ENCODE measurements at places on chromosomes 11 and 22.

- DNase-seq = no peak
Measured at GRCh38 chr22:49787861-49788260, 39.8 kb downstream of the BRD1 start.

GRCh38 chr11:69446108-69446507, 35.4 kb upstream of the LINC01488 start:
- no peak for DNase-seq

DNA sequence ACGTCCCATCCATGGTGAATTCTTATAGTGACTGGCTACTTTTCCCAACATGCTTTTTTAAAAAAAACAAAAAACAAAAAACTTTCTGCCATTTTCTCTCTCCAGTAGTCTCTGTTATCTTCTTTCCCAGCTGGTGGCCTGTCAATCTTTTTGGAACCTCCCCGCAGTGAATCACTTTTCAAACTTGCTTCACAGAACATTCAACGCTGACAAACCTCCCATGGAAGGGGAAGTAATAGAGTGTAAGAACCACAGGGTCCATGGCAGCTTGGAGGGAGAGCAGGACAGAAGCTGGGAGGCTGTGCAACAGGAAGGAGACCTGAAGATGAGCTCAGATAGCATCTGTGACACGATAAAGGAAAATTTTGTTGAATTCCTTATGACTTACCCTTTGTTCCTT, 9.8 kb upstream of the CECR2 start:
- DNase-seq = no peak

DNA sequence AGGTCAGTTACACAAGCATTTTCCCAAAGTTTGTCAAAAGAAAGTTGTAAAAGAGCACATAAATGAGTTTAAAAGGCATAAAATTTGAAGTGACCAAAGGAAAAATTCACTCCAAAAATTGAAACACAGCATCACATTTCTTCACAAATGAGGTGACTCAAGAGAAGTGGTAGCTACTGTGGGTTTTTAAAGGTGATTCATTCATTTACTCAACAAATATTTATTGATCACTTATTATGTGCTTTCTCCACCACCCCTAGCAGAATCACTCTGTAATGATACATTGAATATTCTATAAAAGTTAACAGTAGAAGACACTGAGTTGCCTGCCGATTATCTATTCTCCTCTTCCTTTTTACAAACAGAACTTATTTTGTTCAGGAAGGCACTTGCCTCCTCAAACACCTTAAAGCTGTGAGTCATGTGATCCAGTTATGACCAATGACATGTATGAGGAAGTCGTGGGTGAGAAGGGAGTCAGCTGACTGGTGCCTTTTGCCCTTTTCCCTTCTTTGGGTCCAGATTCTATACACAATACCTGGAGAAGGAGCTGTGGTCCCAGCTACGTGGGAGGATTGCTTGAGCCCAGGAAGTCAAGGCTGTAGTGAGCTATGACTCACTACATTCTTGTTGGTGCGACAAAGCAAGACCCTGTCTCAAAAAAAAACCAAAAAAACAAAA, 67.7 kb upstream of the CLNS1A start:
- DNase-seq = no peak

DNA sequence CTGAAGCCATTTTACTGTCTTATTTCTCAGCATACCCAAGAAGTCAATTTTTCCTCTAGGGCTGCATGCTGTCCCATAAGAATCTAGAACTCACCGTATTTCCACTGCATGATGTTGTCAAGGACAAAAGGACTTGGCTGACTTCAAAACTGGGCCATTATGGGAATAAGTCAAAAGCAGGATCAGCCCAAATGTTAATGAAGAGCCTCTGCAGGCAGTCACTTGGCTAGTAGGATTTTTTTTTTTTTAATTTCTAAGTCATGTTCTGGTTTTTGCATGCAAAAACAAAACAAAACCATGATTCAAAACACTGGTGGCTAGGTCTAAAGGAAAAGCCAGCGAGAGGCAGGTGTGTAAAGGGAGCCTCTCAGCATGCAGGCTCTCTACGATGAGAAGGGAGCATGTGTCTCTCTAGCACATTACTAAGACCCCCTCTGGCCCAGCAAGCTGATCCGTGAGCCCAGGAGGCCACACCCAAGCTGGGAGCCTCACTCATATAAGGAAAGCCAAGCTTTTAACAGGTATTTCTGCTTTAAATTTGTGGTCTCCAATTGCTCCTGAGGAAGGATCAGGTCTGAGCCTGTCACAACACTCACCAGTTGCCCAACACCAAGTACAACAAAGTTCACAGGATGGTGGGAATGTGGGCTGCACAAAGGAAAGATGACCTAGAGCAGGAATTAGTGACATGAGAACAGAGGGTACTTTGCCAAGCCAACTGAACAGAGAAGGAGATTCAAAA, 21.4 kb upstream of the STK33 start:
- no peak for DNase-seq

DNA sequence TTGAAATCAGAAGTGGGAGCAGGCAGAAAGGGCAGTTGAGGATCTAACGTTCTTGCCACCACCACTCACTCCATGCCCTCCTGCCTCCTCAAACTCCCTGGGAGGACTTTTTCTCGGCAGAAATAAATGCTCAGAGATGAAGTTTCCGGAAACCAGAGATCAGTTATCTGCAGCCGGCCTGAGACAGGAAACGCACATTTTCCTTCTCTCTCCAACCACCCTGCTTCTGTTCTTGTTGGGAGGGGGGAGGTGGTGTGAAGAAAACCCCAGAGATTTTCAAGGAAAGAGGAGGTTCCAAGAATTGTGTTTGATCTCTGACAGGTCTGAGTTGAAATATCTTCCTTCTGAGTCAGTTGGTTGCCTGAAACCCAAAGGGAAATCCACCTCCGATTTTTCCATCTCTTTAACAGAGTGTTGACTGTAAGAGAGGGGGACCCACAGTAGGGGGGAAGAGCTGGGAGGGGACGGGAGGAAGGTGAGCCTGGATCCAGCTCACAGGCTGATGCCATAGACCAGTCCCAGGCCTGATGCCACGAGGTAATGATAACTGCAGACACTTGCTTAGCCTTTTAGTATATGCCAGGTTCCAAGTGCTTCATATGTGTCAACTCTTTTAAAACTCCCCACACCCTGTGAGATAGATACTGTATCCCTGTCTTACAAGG, 100.8 kb downstream of the TRAF6 start:
- DNase-seq = no peak
